CD4-positive, alpha-beta T cell treated with Interleukin-4 for 1 hour (primary cell): ENCODE measurements at places on chromosomes 3 and 15.

- DNase-seq, result no peak
These were observed 31.6 kb downstream of the PYDC2 start for GRCh38 chr3:191492601-191493000.

GRCh38 chr3:40073310-40074007 lies 236.0 kb upstream of the EIF1B start:
- DNase-seq, result no peak

- no peak for DNase-seq
These were observed 39.9 kb downstream of the LEO1 start for GRCh38 chr15:51931638-51932037.

DNA sequence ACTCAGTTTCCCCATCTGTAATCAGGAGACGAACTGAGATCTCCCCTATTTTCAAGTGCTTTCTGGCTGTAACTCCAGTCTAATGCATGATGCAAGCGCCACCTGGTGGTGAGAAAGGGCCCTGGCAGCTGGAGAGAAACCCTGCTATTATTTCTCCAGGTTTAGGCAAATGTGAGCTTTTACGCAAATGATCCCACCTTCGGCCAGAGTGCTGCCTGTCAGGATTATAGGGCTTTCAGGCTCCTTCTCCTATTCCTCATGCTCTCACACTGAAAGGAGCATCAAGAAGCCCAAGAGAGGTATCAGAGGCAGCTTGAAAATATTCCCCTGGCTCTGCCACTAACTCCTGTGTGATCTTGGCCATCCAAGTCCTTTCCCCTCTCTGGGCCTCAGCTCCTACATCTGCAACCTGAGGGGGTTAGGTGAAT lies 93.9 kb upstream of the RASGRF1 start:
- DNase-seq, result peak; percentile 59
